Central memory CD4-positive, alpha-beta T cell (primary cell): ENCODE measurements at places on chromosomes 11 and 22.

- no peak for DNase-seq
Measured at GRCh38 chr22:46031066-46031465, 54.1 kb upstream of the WNT7B start.

GRCh38 chr11:66851239-66851596 lies 5.6 kb upstream of the LRFN4 start:
- DNase-seq = no peak

GRCh38 chr11:2127482-2128129 lies 11.6 kb downstream of the IGF2 start:
- DNase-seq = no peak

GRCh38 chr11:64181506-64182411 lies 4.2 kb upstream of the STIP1 start:
- DNase-seq = no peak

- DNase-seq = no peak
Measured at GRCh38 chr11:17691550-17691949, 27.8 kb upstream of the MYOD1 start.

DNA sequence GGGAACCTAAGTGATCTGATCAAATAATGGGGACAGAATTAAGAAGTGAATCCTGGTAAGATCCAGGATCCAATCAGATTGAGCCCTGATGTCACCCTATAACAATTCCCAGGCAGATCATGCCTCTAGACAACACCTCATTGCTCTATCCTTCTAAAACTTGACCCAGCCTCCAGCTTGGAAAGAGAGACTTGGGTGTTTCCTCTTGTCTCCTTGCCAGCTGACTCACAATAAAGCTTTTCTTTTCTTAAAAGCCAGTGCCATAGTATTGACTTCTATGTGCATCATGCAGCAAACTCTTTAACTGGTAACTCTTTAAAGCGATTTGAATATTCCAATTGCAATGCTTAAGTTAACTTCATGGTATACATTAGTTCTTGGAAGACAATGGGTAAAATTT lies 109.6 kb upstream of the CHORDC1 start:
- DNase-seq = no peak
